Activated T-helper 1 cell treated with anti-CD3 and anti-CD28 coated beads, Interleukin-2, amount 50 U/mL, for 16 hours (primary cell): ENCODE measurements at places on chromosomes 3 and 15.

GRCh38 chr15:42728560-42728959 is 8.4 kb downstream of the CDAN1 start:
- DNase-seq = no peak

DNA sequence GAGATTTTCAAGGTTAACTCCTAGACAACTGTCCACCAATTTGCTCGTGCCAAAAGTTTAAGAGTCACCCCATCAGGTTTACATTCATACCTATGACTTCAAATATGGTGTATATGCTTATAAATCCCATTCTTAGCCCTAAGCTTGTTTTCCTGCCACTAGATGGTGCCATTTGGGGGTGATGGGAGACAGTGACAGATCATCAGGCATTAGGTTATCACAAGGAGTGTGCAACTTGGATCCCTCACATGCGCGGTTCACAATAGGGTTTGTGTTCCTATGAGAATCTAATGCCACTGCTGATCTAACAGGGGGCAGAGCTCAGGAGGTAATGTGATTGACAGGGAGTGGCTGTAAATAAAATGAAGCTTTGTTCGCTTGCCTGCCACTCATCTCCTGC is 182.7 kb downstream of the CNTN6 start:
- DNase-seq = no peak

DNA sequence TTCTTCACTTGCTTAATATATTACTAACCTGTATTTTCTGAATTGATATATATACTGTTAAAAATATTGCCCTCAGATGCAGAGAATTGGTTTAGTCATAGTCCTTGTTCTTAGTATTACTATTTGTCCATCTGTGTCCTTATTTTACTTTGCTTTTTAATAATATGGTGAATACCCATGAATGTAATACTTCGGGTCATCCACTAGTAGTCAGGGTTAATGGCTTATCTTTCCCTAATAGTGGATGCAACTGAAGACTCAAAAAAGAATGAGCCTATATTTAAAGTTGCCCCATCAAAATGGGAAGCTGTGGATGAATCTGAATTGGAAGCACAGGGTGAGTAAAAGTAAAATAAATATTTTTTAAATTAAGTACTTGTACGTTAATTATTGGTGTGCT is 36.5 kb downstream of the U2SURP start:
- no peak for DNase-seq

GRCh38 chr3:96266395-96267190 is 547.8 kb upstream of the EPHA6 start:
- DNase-seq = no peak

GRCh38 chr15:34119291-34119690 is 17.4 kb downstream of the PGBD4 start:
- DNase-seq = no peak

- DNase-seq = no peak
These were observed 6.7 kb downstream of the CCDC9B start for GRCh38 chr15:40333922-40334492.

DNA sequence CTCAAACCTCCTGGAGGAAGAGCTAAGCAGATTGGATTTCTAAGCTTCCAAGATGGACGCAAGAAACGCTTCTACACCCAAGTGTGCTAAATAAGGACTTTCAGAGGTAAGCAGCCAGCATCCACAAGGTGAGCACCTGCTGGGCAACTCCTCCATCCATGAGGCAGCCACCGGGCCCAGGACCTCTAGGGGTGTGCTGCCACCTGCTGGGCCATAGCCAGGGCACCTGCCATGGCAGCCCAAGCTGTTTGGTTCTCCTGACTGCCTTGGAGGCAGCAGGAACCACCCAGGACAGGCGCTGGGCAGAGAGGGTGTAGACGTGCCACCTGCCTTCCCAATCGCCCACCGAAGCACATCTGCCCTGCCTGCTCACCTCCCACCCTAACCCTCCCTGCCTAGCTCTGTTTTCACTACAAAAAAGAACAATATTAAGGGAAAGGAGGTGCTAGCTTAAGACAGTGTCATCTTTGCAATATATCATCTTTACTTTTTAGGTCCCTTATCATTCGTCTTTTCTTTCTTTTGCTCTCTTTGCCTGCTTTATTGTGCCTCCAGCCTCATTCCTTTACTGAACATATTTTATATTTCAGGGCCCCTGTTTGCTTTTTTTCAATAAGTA is 12.9 kb downstream of the C15orf62 start:
- DNase-seq = peak; percentile 70
